ENCODE measurements at places on chromosomes 2 and 18.
A peak's percentile ranks its signal among the peaks of the same experiment; 100 is the strongest.

GRCh38 chr2:205585449-205586383, 96.6 kb upstream of the NRP2 start:
- no peak overlapping the region for H3K4me3 ChIP-seq
- no peaks in the 10 kb centered on the region for H3K36me3 ChIP-seq
- no peak for DNase-seq
- H3K27ac ChIP-seq: no peak overlapping the region

DNA sequence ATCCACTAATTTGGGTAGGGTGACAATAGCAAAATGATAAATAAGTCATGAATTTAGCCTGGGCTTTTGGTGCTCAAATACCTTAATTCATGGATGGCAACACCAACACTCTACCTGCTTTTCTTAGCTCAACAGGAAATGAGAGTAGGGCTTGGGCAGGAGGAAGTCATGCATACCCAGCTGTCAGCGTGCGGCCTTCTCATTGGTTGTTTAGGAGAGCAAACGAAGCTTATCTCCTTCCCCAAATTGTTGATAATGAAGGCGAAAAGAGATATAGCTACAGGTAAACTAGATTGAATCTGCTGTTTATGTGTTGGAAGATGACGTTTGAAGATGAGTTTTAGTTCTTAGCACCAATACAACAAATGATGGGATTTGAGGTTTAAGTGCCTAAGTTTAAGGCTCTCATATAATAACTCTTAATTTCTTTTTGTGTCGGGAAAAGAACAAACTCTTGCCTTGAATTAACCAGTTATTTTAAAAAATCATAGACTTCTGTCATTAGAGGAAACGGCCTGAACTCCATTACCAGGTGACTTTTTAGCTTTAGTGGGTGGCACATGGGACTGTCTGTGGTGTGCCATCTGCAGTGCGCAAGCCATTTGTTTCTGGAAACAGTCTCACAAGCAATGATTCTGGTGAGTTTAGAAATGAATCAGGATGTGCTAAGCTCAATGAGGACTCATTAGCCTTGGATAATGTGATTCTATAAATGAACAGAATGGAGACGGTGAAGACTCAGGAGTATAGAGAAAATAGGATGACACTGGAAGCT, 19.8 kb downstream of the MAP4K4 start:
- peak overlapping the region; percentile 73 for H3K4me3 ChIP-seq
- H3K27me3 ChIP-seq: no peaks in the 10 kb centered on the region
- peak; percentile 43 for DNase-seq
- H3K4me1 ChIP-seq: peaks cover 81% of the 10 kb centered on the region
- H3K27ac ChIP-seq: peak overlapping the region; percentile 84
- no peaks in the 10 kb centered on the region for H3K36me3 ChIP-seq

GRCh38 chr2:7725171-7725849, 808.1 kb downstream of the RNF144A start:
- no peaks in the 10 kb centered on the region for H3K4me1 ChIP-seq
- DNase-seq: no peak
- H3K4me3 ChIP-seq: no peak overlapping the region
- no peaks in the 10 kb centered on the region for H3K36me3 ChIP-seq

DNA sequence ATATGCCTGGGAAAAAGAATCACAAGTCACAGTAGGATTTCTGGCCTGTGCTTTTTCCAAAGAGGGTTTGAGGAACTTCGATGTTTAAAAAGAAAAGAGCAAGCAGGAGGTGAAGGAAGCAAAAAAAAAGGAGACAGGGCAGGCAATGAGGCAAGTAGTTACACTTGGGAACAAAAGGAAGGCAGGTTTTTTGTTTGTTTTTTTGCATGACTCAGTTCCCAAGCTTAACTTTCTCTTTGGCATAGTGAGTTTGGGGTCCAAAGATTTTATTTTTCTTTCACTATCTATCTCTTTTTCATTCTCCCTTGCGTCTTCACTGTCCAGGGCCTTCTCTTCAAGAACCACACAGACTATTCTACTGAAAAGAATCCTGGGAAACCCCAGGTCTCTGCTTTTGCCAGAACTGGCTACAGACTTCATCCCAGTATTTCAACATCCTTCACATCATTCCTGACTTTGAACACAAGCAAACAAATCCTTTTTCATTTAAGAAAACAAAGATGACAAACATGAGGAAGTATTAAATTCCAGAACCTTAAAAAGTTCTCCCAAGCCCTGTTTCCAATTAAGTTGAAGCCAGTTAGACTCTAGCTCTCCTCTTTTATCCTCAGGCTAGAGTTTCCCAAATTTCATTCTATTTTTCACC, 210.7 kb upstream of the RND3 start:
- H3K36me3 ChIP-seq: no peaks in the 10 kb centered on the region
- H3K4me3 ChIP-seq: no peak overlapping the region
- H3K27ac ChIP-seq: no peak overlapping the region
- no peaks in the 10 kb centered on the region for H3K4me1 ChIP-seq
- H3K27me3 ChIP-seq: no peaks in the 10 kb centered on the region

- H3K27ac ChIP-seq: no peak overlapping the region
- no peak overlapping the region for H3K4me3 ChIP-seq
- H3K36me3 ChIP-seq: no peaks in the 10 kb centered on the region
- DNase-seq: no peak
Measured at GRCh38 chr2:137862651-137863050, 101.6 kb upstream of the HNMT start.

DNA sequence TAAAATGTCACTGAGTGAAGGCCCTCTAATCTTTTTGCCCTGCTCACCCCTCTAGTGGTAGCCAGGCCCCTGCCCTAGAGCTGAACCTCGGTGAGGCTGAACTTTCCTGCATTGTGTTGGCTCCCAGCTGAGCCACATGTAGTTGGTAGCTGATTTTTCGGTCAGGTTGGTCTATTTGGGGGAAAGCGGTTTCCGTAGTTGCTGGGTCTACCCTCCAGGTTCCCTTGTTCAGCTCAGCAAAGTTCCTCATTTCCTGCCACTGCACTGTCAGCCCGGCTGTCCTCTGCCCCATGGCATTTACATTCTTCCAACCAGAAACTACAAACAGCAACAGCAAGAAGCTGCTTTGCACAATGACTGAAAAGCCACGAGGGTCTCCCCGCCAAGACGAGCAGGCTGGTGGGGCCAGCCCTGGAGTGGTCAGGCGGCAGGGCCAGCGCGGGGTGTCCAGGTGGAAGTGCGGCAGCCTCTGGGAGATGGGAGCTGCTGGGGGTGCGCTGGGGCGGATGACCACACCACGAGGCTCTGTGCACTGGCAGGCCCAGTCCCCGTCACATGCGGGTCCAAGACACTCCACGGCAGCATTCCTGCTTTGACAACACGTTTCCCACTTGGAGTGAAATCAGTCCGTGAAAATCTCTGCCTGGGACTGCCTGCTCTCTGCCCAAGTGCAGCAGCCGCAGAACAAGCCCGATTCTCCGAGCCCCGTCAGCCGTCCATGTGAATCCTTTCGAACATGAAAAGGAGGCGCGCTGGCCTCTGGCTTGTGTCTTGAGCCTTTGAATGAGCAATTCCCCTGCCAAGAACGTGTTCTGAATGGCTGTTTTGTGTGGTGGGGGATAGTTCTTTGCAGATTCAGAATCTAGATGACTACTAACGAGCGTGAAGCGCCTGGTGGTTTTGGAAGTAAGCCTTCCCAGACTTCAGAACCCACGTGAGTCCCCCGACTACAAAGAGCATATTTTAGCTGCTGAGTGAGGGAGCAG, 159.4 kb downstream of the ASB1 start:
- no peaks in the 10 kb centered on the region for H3K4me1 ChIP-seq
- no peak overlapping the region for H3K4me3 ChIP-seq
- no peaks in the 10 kb centered on the region for H3K36me3 ChIP-seq
- no peak overlapping the region for H3K27ac ChIP-seq
- H3K27me3 ChIP-seq: no peaks in the 10 kb centered on the region
- no peak for DNase-seq

GRCh38 chr18:10705291-10705690, 179.5 kb downstream of the NAPG start:
- no peaks in the 10 kb centered on the region for H3K4me1 ChIP-seq
- H3K27me3 ChIP-seq: no peaks in the 10 kb centered on the region
- no peak for DNase-seq
- no peak overlapping the region for H3K4me3 ChIP-seq
- no peaks in the 10 kb centered on the region for H3K36me3 ChIP-seq
- H3K27ac ChIP-seq: no peak overlapping the region

GRCh38 chr2:233247744-233248143, 3.7 kb upstream of the ATG16L1 start:
- H3K36me3 ChIP-seq: no peaks in the 10 kb centered on the region
- H3K4me3 ChIP-seq: no peak overlapping the region
- H3K27ac ChIP-seq: peak overlapping the region; percentile 58
- no peak for DNase-seq
- no peaks in the 10 kb centered on the region for H3K27me3 ChIP-seq

- no peaks in the 10 kb centered on the region for H3K36me3 ChIP-seq
- H3K27me3 ChIP-seq: no peaks in the 10 kb centered on the region
- no peak for DNase-seq
- no peak overlapping the region for H3K27ac ChIP-seq
- H3K4me1 ChIP-seq: no peaks in the 10 kb centered on the region
Measured at GRCh38 chr2:1173528-1173927, 222.9 kb downstream of the SNTG2 start.

DNA sequence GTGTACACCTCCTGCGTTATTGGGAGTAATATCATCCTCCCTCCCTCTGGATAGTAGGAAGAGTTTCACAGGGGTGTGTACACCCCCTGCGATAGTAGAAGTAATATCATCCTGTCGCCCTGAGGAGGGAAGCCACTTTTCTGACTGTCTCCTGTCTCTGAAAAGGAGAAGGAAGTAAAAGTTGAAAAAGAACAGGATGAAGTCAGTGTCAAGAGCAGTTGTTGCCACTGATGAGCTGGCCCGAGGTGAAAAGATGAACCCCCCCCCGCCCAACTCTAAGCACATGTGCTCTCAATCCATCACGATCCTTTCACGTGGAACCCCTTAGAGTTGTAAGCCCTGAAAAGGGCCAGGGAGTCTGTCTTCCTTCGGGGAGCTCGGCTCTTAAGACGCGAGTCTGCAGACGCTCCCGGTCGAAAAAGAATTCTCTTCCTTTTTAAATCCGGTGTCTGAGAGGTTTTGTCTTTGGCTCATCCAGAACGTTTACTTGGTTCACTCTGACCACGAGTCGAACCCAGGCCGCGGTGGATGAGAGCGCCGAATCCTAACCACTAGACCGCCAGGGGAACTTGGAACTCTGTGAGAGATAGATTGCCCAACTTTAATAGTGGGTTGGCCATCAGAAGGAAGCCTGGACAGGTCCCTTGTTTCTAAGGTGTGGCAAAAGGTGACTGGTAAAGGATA, 22.4 kb upstream of the NAGK start:
- H3K27ac ChIP-seq: no peak overlapping the region
- no peak for DNase-seq
- no peaks in the 10 kb centered on the region for H3K36me3 ChIP-seq
- no peaks in the 10 kb centered on the region for H3K27me3 ChIP-seq
- no peak overlapping the region for H3K4me3 ChIP-seq

GRCh38 chr2:235685024-235685721, 191.3 kb downstream of the AGAP1 start:
- no peak for DNase-seq
- no peaks in the 10 kb centered on the region for H3K4me1 ChIP-seq
- no peak overlapping the region for H3K4me3 ChIP-seq

- no peak overlapping the region for H3K4me3 ChIP-seq
- no peaks in the 10 kb centered on the region for H3K36me3 ChIP-seq
- no peak for DNase-seq
- H3K27me3 ChIP-seq: no peaks in the 10 kb centered on the region
Measured at GRCh38 chr18:62678847-62679485, 36.4 kb upstream of the PHLPP1 start.

DNA sequence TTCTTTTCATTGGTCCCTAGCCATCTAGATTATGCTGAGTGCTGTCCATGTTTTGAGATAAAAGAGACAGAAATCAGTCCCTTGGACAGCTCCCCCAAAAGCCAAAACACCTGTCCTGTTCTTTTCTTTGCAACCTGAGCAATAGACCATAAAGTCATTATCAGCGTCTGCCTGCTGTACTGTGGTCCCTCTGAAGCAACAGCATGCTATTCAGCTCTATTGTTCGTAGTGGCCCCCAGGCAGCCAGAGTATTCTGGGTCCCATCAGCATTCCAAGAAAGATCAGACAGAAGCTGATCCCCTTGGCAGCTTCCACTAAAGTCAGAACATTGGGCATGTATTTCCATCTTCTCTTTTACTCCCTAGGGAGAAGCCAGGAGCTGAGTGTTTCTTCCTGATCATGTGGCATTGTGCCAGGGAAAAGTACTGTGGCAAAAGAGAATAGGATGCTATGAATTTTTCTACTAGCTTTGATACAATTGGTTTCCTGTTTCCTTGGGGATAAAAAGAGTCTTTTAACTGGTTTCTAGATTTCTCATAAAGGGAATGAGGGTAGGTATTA, 33.6 kb upstream of the ZSWIM2 start:
- no peak overlapping the region for H3K4me3 ChIP-seq
- H3K27ac ChIP-seq: no peak overlapping the region
- no peaks in the 10 kb centered on the region for H3K4me1 ChIP-seq

DNA sequence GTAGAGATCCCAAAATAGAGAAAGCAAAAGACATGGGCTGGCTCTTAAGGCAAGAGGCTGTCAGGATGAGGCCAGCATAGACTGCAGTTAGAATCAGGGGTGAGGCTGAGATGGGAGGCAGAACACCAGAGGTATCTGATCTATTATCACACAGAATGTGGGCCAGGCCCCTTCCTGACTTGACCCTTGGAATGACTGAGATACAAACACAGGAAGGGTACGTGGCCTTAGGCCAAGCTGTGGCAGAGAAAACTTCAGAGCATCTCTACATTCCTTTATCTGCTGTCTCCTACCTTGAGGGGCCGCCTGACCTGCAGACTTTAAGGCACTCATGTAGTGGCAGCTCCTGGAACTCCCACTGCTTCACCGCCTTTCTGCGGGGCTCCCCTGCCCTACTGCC, 28.4 kb downstream of the TMEM17 start:
- H3K4me3 ChIP-seq: no peak overlapping the region
- no peak for DNase-seq
- H3K4me1 ChIP-seq: peaks cover 4% of the 10 kb centered on the region
- peaks cover 6% of the 10 kb centered on the region for H3K27me3 ChIP-seq

- H3K4me1 ChIP-seq: no peaks in the 10 kb centered on the region
- H3K27me3 ChIP-seq: no peaks in the 10 kb centered on the region
- H3K4me3 ChIP-seq: no peak overlapping the region
Measured at GRCh38 chr2:149735237-149735958, 147.8 kb upstream of the MMADHC start.

GRCh38 chr18:50422286-50422898, 47.5 kb downstream of the SKA1 start:
- no peak overlapping the region for H3K27ac ChIP-seq
- no peaks in the 10 kb centered on the region for H3K36me3 ChIP-seq

DNA sequence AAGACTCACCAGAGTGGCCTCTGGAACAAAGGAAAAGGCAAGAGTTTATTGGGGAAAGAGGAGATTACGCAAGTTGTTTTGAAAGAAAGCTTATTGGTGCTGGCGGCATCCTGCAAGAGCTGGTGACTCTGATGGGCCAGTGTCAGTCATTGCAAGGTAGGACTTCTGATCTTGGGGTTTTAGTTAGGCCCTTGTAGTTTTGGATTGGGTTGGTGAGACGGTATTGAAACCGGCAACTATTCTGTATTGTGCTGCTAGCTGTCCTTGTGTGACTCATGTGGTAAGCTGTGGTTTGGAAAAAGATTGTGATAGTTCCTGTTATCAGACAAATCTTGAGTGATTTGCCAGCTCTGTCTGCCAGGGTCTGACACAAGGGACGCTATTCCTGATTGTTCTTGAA, 159.1 kb upstream of the PIEZO2 start:
- H3K4me3 ChIP-seq: no peak overlapping the region
- no peak for DNase-seq
- no peaks in the 10 kb centered on the region for H3K4me1 ChIP-seq
- no peak overlapping the region for H3K27ac ChIP-seq
- no peaks in the 10 kb centered on the region for H3K27me3 ChIP-seq
- H3K36me3 ChIP-seq: no peaks in the 10 kb centered on the region
